ENCODE measurements at places on chromosomes 12 and 14.

DNA sequence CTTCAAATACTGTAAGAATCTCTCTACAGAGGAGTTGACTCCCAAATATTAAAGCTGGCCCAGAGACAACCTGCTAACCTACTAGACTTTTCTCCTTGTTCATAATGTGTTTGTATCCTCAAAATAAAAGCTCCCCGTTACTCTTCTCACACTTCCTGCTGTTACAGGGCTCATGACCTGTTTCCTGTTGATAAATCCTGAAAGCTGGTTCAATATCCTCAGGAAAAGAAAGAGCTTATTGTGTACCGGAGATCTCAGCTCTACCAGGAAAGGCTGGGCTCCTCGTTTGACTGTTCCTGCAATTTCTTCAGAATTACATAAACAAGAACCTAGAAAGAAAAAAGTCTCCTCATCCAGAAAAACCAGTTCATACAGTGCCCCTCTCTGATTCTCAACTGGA, 30.8 kb downstream of the CLEC1A start:
- no peak for DNase-seq

DNA sequence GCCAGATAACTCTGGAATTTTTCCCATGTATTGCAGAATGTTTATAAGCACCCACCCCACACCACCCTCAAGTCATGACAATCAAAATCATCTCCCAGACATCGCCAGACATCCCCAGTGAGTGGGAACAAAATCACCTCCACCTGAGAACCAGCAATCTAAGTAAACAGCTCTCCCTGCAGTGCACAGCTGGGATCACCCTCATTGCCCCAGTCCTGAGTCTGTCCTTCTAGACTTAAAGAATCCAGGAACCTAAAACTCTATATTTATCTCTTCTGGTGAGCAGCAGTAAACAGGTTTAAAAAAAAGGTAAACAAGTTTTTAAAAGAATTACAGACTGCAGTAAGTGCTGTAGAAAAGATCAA, 43.3 kb upstream of the CMKLR1 start:
- no peak for DNase-seq

DNA sequence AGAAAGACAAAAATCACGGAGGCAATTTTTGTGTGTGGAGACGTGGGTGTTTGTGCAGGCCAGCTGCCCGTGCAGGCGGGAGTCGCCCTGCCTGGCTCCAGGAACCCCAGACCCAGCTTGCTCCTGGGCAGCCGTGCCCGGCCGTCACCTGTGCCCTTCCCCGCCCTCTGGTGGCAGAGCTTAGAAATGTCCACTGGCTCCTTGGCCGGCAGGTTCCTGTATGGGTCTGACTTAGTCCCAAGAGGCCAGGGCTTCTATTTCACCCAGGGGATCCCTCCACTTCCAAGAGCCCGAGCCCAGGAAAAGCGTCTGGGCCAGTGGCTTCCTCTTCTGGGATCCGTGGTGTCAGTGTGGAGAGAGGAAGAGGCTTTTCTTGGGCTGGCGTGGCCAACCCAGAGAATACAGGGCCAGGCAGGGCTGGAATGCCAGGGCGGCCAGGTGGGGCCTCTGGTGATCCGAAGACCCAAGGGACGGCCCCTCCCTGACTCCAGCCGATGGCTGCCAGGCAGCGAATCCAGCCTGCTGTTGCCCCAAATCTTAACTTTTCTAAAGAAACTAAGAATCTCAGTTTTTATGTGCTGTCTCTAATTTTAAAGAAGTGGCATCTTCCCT, 120.9 kb downstream of the TMEM132C start:
- DNase-seq = no peak

DNA sequence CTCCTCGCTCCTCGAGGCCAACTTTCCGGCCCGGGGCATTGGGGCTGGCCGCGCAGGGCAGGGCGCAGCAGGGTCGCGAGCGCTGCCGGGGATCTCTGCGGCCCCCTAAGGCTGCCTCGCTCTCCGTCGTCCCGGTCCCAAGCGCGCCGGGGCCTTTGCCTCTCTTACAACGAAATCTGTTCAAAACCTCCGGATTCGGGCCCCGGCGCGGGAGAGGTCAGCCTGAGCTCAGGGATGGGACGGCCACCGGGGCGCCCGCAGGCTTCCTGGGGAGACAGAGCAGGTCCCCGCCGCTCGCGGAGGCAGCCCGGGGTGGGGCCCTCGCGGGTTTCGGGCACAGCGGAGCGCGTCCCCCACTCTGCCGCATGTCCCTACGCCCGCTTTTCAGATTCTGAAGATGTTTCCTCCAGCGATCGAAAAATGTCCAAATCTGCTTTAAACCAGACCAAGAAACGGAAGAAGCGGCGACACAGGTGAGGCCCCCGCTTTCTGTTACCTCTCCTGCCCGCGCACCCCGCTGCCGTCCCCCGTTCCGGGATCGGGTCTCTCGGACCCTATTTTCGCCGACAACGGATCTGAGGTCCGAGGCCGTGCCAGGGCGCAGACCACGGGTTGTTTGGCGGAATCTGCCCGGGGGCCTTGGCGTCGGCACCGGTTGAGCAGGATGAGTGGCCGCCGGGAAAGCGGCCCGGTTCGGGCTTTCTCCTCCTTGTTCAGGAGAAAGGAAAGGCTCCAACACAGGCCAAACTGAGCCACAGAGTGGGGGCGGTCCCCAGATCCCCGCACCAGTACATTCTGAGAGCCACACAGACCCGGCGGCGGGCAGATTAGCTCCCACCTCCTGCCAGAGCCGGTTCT, 1.8 kb downstream of the VSX2 start:
- no peak for DNase-seq

GRCh38 chr12:114405519-114406271, at the start of gene TBX5:
Gene TBX5, minus strand, starts transcription at chr12:114406144. Its CDS starts 2,246 bp downstream, at chr12:114403898.
- DNase-seq = no peak

DNA sequence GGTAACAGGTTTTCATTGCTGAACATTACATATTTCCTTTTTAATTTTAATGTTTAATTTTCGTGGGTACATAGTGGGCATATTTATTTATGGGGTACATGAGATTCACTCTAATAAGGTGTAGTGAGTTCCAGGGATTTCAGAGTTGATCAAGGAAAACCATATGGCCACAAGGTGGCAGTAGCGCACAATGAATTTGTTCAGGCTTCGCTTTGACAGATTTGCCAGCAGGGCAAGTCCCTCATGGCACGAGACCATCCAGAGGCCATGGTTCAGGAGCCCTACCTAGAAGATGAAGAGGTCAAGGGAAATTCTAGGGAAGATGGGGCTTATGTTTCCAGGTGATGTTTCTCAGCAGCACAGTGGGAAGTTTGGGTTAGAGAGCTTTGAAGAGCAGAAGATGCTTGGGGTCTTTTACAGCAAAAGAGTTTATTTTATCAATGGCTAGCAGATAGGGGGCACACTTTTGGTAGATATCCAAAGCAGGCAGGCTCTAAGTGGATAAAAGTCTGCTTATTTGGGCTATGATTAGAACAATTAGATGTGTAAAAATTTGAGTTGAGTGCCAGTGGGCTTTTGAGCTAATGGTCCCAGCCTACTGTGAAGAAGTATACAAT, 1004.4 kb downstream of the AACS start:
- no peak for DNase-seq

DNA sequence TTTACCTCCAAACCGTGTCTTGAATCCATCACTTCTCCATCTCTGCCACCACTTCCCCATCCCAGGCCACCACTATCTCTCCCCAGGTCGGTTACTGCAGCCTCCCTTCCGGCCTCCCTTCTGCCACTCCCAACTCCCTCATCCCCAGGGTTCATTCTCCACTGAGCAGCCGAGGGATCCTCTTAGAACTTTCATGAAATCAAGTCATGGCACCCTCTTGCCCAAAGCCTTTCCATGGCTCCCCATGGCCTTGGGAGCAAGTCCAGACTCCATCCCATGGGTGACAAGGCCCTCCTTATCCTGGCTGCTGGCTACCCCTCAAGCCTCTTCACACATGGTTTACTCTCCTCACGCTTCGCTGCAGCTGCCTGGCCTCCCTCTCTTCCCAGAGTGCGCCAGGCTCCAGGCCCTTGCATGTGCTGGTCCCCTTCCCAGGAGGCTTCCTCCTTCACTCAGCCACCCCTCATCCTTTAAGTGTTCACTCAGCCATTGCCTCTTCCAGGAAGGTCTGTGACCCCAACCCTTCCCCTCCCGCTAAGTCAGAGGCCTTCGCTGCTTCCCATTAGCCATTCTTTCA, 17.9 kb upstream of the SH2B3 start:
- DNase-seq = no peak

DNA sequence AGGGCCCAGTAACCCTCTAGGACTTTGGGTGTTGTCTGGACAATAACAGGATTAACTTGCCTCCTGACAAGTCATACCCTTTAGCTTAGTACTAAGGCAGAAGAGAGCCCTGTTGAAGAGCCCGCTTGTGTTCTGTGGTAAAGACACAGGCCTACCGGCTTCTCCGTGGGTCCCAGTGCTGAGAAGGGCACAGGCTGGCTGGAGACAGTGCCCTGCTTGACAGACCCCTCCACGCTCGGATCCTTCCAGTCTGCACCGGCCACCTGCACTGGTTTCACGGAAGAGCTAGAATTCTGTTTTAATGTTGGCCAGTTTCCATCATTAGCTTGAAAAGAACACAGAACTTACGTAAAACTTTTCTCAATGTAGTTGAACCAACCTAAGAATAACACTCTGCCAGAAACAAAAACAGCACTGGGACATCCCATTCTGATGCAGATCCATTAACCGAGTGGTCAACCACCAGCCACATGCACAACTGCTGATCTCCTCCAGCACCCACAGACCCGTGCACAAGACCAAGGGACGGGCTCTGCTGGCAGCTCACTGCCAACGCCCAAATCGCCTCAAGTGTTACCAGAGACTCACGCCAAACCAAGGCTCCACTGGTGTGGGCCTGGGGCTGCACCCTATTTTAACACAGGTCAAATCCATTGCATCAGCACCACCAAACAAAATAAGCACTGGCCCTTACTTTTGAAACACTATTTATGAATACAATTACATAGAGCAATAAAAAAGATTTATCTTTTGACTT, 27.1 kb downstream of the ZFYVE21 start:
- no peak for DNase-seq

DNA sequence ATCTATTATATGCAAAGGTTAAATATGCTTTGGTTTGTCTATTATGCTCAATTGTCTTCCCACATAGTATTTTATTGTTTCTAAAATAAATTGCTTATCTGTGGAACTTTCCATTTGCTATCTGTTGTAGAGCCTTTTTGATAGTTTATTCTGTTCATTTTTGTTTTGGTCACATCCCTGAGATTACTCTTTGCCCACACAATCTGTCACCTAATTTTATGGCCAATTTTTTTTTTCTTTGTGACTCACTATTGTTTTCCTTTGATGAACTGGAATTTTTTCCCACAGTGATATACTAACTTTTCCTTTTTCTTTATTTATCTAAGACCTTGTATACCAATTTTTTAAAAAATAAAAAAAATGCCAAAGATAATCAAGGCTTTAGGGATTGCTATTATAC, 61.1 kb downstream of the RASSF9 start:
- no peak for DNase-seq

DNA sequence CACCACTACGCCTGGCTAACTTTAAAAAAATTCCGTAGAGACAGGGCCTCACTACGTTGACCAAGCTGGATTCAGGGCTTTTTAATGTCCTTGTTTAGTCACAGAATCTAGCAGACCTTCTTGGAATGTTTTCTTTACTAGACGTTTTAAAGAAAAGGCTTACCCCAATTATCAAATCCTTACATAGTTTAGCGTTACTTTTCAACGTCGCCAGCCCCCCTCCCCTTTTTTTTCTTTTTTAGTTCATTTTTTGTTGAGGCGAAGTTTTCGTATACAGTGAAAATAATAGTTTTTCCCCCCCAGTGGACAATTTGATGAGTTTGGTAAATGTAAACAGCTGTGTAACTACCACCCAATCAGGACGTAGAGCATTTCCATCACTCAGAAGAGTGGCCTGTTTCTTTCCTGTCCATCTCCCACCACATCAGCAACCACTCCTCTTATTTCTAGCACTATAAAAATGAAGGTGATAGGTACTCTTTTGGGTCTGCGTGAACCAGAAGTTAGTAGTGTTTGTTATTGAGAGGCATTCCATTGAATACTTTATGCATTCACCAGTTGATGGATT, 753 bp upstream of the DLGAP5 start:
- DNase-seq = no peak

GRCh38 chr14:96086032-96086431, 46.9 kb downstream of the C14orf132 start:
- DNase-seq = no peak

DNA sequence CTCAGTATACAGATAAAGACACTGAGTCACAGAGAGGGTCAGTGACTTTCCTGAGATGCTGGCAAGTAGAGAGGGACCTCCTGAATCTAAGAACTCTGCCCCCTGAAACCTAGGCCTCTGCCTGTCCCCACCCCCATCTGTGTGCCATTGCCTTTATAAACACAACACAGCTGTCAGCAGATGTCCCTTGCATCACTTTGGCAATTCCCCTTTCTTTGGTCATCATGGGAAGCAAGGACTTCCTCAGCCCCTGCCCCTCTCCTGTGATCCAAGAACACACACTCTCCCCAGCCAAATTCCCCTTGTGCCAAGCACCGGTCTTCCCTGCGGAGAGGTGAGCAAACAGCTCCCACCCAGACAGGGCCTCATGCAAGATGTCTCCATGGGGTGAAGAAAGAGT, 8.3 kb downstream of the TSPAN11 start:
- DNase-seq = no peak

- no peak for DNase-seq
Measured at GRCh38 chr12:131764738-131765137, 53.8 kb downstream of the SFSWAP start.

DNA sequence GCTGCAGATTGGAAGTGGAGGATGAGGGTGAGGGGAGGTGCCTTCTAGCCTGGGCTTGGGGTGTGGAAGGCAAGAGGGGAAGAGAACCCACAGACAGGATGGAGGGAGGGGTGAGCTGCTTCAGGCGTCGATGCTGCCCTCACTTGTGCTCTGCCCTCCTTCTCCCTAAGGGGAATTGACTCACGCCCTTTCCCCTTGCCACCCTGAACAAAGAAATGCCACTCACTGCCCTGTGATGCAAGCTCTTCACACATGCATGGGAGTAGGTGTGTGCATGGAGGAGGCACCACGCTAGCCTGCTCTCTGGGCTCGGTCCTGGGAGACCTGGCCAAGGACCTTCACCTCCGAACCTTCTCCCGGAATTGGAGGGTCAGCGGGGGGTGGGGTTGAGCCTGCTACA, 35.7 kb upstream of the PRMT8 start:
- DNase-seq = no peak

GRCh38 chr12:97316321-97316720, 146.3 kb upstream of the RMST start:
- DNase-seq = no peak

DNA sequence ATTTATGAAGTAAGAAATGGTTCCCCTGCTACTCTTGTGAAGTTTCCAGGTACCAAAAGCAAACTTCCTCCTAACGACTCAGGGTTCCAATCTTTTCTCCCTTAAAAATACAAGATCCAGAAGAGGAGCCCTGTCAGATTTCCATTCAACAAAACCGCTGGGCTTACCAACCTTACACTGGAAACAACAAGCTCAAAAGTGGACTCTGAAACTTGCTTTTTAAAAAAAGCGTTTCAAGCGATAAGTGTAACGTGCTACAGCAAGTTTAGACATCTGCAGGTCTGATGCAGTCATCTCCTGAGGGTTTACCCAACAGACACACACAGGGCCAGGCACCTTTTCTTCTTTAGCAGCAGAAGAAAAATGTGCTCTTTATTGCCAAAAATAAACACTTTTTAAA, 6.9 kb upstream of the CREBL2 start:
- no peak for DNase-seq

GRCh38 chr12:124852329-124852831, 11.3 kb downstream of the SCARB1 start:
- no peak for DNase-seq

Measured in SW 1271 (cell line).